SK-MEL-5 (cell line): ENCODE measurements at places on chromosomes 7 and 10. TPM values are rescaled to one million over a fixed set of nuclear protein-coding genes. Genes with fewer than 3 reads are reported as not detected.

The CXCL12 gene
- 0.37 and 0.67 TPM in 2 replicates for total RNA-seq

The ZNF12 gene
- 44.9 and 56.1 TPM in 2 replicates for total RNA-seq

The MRPS24 gene
- total RNA-seq = 137 and 144 TPM in 2 replicates

The AQP1 gene
- total RNA-seq = 0.03 and 0.08 TPM in 2 replicates

The FMC1 gene
- 17.8 and 21.0 TPM in 2 replicates for total RNA-seq

The CCDC3 gene
- 0.19 and 0.42 TPM in 2 replicates for total RNA-seq

- DNase-seq = no peak
These were observed 171.2 kb downstream of the LCOR start for GRCh38 chr10:97003151-97003803.

DNA sequence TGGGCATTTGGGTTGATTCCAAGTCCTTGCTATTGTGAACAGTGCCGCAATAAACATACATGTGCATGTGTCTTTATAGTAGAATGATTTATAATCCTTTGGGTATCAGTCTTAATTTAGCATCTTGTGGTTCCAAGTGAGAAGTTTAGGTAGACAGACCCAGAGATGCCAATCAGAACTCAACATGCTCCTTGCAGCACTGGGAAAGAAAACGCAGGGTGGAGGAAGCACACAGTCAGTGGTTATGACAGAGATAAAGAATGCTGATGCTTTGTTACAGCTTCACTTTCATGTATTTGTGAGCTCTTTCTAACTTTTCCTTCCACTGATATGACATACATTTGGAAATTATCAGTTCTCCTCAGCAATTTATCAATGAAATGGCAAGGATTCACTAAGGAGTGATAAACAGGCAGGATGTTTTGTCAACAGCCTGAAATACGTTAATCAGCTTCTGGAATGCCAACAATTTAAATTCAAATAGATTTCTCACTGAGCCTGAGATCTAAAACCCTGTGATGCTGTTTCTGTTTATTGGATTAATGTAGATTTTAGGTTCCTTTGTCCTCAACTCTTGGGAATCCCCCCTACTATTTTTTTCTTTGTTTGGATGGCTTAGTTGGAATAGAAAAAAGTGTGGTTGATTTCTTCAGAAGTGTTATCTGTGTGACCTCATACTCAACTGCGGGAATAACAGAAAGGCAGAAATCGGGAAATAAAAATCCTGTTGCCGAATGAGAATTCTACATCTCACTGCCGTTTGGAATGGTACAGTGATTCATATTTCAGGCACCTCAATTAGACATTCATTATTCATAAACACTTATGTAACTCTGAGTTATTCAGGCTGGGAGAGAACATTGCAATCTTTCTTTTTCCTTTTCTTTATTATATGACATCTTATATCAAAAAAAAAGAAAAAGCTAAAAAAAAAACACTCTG is 675.0 kb downstream of the CNTNAP2 start:
- no peak for DNase-seq

DNA sequence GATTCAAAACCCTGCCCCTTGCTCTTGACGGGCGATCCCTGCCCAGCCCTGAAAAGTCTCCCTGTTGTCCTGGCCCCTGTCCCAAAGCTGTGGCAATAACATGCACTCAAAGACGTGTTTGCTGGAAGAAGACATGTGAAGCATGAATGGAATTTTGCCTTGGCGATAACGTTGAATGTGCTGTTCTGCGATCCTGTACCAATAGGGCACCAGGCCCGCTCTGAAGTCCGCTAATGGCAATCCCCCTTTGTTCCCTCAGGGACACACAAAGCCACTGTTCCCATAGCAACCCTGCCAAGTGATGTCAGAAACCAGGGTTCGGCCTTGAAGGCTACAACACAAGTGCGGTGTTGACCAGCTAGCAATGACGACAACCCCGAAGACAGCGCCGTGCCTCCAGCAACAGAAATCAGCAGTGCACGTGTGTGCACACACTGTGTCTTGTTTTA is 284.6 kb downstream of the KLF6 start:
- peak; percentile 54 for DNase-seq

DNA sequence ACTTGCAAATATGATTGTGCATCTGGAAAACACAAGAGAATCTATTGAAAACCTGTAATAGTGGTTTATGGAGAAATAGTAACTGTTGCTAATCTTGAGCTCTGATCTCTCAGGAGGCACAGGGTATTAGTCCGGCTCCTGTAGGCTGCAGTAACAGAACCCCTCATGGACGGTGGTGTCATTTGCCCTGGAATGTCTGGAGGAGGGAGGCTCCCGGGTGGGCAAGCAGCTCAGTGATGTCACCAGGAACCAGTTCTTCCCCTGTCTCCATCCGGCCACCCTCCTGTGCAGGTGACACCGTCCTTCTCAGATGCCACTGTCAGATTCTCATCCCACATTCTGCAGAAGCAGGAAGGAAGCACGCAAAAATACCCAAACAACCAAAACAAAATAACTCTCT is 29.3 kb downstream of the INPP5A start:
- DNase-seq = no peak

- peak; percentile 92 for DNase-seq
These were observed 39.8 kb downstream of the SPOCK2 start for GRCh38 chr10:72048450-72049124.

- DNase-seq = no peak
These were observed 105.0 kb downstream of the TES start for GRCh38 chr7:116315293-116315692.

- DNase-seq = no peak
These were observed 515.8 kb downstream of the KCNMA1 start for GRCh38 chr10:77121829-77122228.

GRCh38 chr7:35524112-35524804 is 170.7 kb downstream of the HERPUD2 start:
- DNase-seq = no peak

- DNase-seq = no peak
These were observed 2.7 kb downstream of the MAFK start for GRCh38 chr7:1533255-1533546.

- DNase-seq = no peak
These were observed 985.1 kb upstream of the LRRN3 start for GRCh38 chr7:110105840-110106239.

- DNase-seq = peak; percentile 57
These were observed 87.1 kb downstream of the KAT6B start for GRCh38 chr10:74913377-74913979.

DNA sequence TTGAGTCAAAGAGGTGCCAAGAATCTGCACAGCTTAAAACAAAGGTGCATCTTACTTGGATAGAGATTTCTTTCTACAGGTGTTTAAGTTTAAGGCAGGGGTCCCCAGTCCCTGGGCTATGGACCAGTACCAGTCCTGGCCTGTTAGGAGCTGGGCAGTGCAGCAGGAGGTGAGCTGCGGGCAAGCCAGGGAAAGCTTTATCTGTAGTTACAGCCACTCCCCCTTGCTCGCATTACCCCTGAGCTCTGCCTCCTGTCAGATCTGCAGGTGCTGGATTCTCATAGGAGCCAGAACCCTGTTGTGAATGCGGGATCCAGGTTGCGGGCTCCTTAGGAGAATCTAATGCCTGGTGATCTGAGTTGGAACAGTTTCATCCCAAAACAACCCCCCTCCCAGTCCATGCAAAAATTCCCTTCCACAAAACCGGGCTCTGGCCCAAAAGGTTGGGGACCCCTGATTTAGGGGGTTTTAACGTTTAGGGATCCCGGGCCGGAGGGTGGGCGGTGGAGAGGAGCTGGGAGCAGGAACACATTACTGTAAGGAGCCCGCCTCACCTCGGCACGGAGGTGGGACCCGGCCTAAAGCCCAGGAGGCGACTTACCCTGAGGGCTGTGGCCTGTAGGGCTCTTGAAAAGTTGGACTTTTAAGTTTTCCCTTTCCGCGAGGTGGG is 60.2 kb downstream of the ZNF467 start:
- DNase-seq = no peak
